HepG2 (cell line): ENCODE measurements at places on chromosomes 5 and 9. TPM values are rescaled to one million over a fixed set of nuclear protein-coding genes. Genes with fewer than 3 reads are reported as not detected.

GRCh38 chr9:27073841-27074728 lies 34.9 kb upstream of the TEK start:
- H3K4me1 ChIP-seq = no peaks in the 10 kb centered on the region
- H3K36me3 ChIP-seq = no peaks in the 10 kb centered on the region
- no peak for DNase-seq
- H3K4me3 ChIP-seq = no peak overlapping the region
- H3K27me3 ChIP-seq = no peaks in the 10 kb centered on the region

DNA sequence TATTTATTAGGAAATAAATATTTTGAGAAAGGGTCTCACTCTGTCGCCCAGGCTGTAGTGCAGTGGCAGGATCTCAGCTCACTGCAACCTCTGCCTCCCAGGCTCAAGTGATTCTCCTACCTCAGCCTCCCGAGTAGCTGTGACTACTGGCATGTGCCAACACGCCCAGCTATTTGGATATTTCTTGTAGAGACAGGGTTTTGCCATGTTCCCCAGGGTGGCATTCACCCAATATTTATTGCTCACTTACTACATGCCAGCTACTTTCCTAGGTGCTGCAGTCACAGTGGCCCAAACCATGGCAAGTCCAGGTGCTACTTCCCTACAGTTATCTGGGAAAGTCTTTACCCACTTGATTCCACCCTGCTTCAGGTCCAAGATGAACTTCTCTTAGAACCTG lies 8.3 kb upstream of the MED7 start:
- no peak overlapping the region for H3K4me3 ChIP-seq
- H3K27me3 ChIP-seq = 0 out of 3 replicates have a peak, but pooled peaks cover 3% of the 10 kb centered on the region
- H3K27ac ChIP-seq = no peak overlapping the region
- no peaks in the 10 kb centered on the region for H3K4me1 ChIP-seq

- no peak overlapping the region for H3K27ac ChIP-seq
- no peaks in the 10 kb centered on the region for H3K36me3 ChIP-seq
- no peaks in the 10 kb centered on the region for H3K4me1 ChIP-seq
- no peak overlapping the region for H3K4me3 ChIP-seq
- no peak for DNase-seq
Measured at GRCh38 chr9:26066237-26066636, 388.0 kb upstream of the TUSC1 start.

DNA sequence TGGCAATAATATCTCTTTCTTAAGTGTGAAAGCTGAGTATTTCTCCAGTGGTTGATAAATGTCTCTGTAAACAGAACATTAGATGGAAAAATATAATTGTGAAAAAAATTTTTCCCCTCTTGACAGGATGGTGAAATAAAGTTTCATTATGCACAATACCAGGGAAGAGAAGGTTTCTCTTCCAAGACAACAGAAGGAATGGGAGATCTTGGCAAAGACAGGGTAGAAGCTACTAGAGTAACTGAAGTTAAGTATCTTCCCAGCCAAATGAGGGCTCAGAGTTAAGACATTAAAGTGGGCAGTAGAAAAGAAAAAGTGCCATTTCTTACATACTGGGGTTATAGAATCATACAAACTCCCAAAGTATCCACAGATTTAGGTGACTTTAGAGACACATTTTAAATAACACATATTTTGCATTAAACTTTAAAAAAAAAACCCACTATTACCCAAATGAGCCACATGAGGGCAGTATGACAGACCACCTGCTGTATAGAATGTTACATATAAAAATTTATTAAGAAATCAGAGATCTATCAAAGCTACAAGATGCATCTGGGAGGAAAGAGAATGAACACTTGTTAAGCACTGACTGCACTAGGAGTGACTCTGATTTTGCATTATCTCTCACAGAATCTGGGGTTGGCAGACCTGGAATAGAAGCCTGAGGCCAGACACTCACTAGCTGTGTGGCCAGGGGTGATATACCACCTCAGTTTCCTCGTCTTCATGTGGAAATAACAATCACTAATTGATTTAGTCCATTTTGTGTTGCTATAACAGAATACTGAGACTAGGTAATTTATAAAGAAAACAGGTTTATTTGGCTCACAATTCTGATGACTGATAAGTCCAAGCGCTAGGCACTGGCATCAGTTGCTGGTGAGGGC lies 98.5 kb downstream of the ARSB start:
- peaks cover 11% of the 10 kb centered on the region for H3K36me3 ChIP-seq
- no peak for DNase-seq
- peaks cover 10% of the 10 kb centered on the region for H3K4me1 ChIP-seq
- H3K27ac ChIP-seq = no peak overlapping the region
- H3K27me3 ChIP-seq = no peaks in the 10 kb centered on the region

DNA sequence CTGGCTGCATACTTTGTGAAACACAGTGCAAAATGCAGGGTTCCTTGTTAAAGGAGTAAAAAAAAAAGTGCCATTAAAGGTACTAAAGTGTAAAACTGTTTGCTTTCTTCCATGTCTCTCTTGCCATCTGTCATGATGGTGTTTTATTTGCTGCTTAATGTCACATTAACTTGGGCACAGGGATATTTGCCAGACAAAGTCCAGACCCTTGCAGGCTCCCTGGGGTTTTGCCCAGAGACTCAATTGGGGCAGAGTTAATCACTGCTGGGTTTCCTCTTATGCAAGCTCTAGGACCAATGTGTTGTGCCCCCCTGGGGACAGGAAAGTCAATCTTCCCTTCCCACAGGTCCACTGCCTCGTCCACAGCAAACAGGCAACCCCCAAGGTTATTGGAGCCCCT lies 274.3 kb upstream of the SGCD start:
- H3K27ac ChIP-seq = no peak overlapping the region
- no peak overlapping the region for H3K4me3 ChIP-seq
- no peaks in the 10 kb centered on the region for H3K27me3 ChIP-seq
- DNase-seq = no peak
- H3K4me1 ChIP-seq = no peaks in the 10 kb centered on the region

DNA sequence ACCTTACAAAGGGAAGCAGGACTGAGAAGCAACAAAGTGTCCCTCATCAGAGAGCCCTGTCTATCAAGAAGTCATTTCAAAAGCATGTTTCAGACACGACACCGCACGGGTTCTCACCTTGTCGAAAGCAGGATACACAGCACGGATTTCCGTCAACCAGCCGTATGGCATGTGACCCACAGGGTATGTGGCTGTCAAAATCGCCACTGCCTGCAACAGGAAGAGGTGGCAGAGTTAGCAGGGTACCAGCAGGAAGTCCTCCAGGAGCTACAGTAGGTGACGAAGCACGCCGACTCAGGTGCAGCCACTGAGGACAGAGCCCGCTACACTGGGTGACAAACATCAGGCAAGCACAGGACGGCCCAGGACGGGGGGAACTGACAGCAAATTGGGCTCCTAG lies 81.2 kb downstream of the OTULIN start:
- H3K4me3 ChIP-seq = no peak overlapping the region
- no peak overlapping the region for H3K27ac ChIP-seq
- no peaks in the 10 kb centered on the region for H3K27me3 ChIP-seq
- DNase-seq = no peak
- peaks cover 26% of the 10 kb centered on the region for H3K4me1 ChIP-seq
- H3K36me3 ChIP-seq = peaks cover 30% of the 10 kb centered on the region; the same call in 2 of the 3 replicates

DNA sequence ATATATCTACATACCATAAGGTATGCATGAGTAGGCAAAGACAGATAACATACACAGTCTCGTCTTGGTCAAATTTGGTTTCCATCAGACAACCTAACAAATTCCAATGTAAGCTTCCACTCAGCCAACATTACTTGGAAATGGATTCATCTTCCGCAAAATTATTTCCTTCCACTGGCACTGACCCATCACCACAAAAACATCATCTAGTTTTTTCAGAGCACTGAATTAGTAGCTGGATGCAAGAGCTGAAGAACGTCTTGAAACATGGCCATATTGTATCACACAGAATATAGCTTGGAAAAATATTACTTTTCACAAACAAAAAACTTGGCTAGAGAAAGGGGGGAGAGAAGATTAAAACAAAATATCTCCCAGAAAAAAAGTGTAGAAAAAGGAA lies 73.5 kb downstream of the EFNA5 start:
- no peak for DNase-seq
- no peak overlapping the region for H3K4me3 ChIP-seq
- no peaks in the 10 kb centered on the region for H3K27me3 ChIP-seq
- no peaks in the 10 kb centered on the region for H3K36me3 ChIP-seq
- H3K4me1 ChIP-seq = peaks cover 12% of the 10 kb centered on the region

DNA sequence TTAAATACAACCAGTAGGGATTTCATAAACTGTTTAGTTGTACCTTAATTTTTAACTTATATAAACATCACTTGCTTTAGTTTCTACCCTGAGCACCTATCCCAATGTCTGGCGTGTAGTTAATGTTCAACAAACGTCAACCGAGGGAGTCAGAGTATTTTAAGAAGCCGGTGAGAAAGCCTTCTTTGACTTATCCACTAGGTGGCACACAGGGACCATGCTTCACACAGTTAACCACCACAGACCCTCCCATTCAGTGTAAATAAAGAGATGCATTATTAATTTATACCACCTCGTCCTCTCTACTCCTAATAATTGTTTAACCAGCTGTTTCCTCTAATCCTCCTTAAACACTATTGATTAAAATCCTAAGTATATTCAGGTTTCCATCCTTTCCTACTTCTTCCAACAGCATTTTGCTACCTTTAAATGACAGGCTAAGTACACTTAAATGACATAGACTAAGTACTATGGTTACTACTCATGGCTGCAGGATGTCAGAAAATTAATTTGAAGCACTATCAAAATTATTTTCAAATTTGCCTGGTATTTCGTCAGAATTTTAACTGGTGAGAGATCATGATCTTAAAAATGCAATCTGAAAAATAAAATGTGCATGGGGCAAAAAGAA lies 2.3 kb downstream of the HAPLN1 start:
- H3K27me3 ChIP-seq = peaks cover 24% of the 10 kb centered on the region
- no peak overlapping the region for H3K27ac ChIP-seq
- H3K36me3 ChIP-seq = no peaks in the 10 kb centered on the region

SLC27A6 gene
- not detected in 2 replicates for total RNA-seq

LCP2 gene
- not detected in 2 replicates for total RNA-seq

QRFP gene
- not detected in 2 replicates for total RNA-seq
